8988T (cell line): ENCODE measurements at places on chromosomes 7 and 10.

DNA sequence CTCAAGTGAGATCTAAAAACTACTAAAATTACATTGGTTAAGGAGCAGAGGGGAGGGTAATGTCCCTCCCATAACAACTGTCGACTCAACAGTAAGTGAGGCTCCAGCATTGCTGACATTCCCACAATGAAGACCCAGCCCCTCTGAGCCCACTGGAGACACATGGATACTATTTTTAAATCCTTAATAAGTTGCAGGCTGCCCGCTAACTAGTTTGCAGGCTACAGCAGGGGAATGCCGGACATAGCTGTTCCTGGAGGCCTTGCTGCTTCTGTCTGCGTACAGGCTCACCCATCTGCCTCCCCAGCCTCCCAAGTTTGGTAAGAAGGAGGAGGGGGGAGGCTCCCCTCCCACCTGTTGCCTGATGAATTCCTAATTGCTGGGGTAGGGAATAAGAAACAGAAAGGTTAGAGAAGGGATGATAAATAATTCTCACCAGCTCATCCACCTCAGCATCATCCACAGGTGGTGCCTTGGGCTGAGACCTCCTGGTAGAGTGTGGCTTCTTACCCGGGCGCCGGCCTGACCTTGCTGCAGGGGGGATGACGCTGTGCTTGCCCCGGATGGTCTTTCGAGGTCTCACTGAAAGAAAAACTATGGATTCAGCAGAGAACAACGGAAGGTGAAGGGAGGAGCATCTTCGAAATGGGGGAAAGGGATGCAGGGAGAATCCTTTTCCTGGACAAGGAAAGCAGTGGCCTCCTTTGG lies 10.1 kb downstream of the FZD9 start:
- DNase-seq = no peak

DNA sequence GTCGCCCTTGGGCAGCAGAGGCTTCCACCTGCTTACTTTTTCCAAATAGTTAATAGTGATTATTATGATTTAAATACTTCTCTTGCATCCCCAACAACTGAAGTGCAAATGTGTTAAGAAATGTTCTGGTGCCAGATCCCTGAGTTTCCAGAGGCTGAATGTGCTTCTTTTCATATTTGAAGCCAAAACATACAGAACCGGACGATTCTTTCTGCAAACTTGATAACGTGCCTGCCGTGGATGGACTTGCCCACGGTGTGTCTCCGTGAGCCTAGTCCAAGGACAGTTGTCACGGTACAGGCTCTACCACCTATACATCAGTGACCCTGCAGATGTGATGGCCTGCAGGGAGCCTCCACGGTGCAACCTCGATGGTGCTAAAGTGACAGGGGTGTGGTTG lies 198.6 kb upstream of the LYZL2 start:
- no peak for DNase-seq

GRCh38 chr10:43427166-43427825 lies 9.6 kb upstream of the ZNF487 start:
- DNase-seq = no peak

DNA sequence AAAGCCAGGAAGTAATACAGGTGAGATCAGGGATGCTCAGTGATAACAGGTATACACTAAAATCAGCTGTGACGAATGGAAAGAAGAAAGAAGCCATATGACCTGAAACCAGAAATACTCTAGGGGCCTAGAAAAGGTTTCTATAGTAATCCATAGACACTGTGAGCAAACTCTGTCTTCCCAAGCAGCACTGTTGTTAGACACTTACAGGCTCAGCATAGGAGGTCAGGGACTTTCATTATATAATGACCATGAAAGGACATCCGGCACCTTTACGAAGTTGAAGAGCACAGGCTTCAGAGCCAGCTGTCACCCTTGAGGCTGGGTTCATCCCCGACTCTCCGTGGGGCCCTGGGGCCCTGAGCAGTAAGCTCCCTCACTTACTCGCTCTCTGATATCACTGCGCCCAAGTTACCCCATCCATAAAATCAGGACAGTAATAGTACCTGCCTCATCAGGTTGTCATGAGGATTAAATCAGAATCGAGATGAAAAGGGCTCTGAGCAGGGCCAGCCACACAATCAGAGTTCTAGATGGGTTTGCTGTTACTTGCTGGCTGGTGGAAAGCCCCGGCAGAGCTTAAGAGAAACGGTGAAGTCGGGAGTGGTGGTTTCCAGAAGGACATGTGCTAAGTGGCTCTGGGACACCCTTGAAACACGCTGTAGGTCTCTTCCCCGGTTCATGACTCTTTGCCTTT lies 79.5 kb downstream of the ITIH5 start:
- DNase-seq = no peak

GRCh38 chr10:133306941-133307379 lies 1.7 kb downstream of the TUBGCP2 start:
- DNase-seq = no peak

DNA sequence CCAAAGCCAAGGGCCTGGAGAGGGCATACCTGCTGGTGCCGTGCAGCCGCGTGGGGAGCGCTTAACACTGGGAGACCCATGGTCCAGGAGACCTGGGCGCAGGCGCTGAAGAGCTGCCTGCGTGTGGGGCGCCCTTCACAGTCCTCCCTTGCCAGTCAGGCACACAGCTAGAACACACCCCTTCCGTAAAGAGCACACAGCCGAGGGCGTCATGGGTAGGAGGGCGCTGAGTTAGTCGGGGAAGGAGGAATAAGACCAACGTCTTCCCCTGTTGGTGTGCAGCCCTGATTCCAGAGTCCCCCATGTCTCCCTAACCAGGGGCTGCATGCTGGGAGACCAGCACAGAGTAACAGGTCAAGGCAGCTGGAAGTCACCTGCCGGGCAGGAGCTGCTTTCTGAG lies 273.9 kb downstream of the USP6NL start:
- DNase-seq = no peak

DNA sequence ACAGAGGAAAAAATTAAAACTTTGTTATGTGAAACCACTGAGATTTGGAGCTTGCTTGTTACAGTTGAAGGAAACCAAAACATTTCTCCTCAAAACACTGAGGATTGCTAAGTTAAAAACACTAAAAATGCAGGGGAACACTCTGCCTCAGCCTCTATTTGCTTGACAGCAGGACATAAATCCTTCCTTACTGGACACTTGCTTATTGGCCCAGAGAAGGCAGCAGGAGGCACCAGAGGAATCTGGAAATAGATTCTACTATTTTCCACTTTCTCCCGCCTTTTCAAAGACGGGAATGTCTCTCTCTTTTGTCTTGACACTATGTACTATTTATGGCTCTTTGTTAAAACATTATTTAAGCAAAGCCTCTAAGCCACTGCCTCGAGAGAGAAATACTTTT lies 67.9 kb downstream of the MTURN start:
- no peak for DNase-seq

- no peak for DNase-seq
These were observed 4.0 kb downstream of the GATA3 start for GRCh38 chr10:8058274-8059111.

DNA sequence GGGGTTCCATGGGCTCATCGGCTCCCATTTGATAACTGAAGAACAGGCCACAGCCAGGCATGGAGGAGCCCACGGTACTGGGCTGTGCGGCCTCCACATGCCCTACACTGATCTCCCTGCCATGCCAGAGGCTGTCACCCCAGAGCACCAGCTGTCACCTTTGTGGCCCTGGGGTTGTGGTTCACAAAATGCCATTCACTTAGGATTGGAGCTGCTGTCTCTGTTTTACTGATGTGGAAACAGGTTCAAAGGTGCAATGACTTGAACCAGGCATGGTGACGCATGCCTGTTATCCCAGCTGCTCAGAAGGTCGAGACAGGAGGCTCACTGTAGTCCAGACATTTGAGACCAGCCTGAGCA lies 4.3 kb upstream of the UPK3B start:
- DNase-seq = no peak

GRCh38 chr7:18509481-18509880 lies 13.9 kb downstream of the HDAC9 start:
- DNase-seq = no peak

GRCh38 chr7:22667562-22668239 lies 59.3 kb upstream of the IL6 start:
- DNase-seq = no peak

- no peak for DNase-seq
These were observed 1115.3 kb downstream of the REEP3 start for GRCh38 chr10:64636461-64636860.

DNA sequence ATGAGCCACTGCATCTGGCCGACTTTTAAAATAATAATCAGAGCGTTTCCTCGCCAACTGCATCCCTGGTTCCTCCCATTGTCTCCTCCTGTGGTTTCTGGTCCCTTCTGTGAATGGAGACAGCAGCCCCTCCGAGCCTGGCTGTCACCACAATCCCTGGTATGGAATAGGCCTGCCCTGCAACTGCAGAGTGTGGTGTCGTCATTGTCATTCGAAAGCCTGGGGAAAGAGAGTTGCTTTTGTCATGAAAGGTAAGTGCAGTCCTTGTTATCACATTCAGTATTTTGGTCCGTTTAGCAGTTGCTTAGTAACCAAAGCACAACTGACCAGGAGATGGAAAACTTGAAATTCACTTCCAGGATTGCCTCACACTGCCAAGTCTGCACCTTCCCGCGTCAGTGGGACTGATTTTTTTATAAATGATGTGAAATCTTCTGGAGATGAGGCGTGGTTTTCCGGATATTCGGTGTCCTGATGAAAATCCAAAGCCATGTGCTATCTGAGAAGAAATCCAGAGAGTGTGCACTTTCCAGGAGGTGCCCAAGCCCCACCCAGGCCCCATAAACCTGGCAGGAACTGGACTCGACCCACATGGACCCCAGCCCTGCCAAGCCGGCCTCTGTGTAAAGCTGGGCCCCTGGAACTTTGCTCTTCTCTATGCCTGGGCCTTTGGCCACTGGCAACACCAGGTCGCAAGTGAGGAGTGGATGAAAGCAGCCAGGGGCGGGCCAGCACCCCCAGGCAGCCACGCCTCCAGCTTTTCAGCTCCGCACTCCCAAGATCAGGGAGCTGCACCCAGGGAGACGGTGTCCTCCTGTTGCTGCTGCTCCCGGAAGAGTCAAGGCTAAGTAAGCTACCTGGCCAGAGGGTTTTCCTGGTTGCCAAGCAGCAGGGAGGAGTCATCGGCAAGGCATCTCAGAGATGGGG lies 133.7 kb upstream of the SH2B2 start:
- peak; percentile 60 for DNase-seq

GRCh38 chr7:130345136-130345535 lies 520 bp downstream of the CPA5 start:
- DNase-seq = no peak

DNA sequence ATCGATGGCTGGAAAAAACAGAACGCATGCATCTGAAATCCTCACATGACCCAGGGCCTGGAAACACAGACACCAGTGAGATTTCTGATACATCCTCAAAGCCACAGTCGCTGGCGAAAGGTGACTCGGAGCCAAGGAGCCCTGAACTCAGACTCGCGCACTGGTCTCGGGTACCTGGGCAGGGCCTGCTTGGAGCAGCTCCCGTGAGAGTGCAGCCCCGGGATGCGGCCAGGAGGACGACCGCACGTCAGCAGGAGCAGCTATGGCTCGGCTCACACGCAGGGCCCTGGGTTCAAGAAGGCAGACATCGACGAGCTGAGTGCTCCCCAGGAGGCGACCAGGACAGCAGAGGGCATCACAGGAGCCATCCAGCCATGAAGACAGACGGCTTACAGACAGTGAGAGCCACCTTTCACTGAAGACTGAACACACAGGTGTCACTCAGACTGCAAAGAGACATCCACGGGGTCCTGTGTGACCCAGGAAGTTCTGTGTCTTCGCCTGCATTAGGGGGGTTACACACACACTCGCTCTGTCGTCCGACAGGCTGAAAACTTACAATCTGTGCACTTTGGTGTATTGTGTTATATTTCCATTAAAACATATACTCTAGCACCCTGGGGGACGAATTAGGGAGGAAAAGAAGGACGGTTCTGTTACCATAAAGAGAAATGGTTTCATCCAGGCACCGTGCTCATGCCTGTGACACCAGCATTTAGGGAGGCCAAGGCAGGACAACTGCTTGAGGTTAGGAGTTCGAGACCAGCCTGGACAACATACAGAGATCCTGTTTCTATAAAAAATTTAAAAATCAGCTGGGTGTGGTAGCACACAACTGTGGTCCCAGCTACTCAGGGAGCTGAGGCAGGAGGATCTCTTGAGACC lies 227.7 kb downstream of the MAD1L1 start:
- DNase-seq = no peak

DNA sequence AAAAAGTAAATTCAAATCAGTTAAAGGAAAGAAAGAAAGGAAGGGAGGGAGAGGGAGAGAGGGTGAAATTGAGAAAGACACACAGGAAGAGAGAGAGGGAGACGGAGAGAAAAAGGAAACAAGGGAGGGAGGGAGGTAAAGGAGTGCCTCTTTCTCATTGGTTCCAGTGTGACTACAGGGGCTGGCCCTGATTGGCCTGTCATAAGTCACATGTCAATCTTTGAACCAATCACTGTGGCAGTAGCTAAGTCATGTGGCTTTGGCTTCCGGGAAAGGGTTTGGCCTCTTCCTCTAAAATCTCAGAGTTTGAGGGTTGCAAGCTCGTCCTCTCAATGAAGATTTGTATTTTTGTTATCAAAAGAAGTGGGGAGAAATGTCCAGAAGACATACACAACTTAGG lies 150.2 kb downstream of the RAB11FIP2 start:
- no peak for DNase-seq

DNA sequence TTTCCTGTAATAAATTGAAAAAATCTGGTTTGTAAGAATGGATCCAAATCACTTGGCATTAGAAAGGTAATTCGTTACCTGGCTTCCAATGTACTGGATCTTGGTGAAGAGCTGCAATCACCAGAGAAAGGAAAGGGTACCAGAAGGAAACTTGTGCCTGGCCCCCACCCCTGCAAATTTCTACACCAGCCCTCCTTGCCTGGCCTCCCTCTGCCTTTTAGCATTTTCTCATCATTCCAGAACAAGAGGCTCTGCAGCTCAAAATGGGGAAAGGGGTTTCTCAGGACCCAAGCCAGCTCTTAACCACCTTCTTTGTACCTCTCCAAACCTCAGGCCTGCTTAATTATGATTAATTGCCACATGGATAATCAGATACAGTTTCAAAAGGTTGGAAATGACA lies 612.8 kb upstream of the MGMT start:
- no peak for DNase-seq

- peak; percentile 57 for DNase-seq
These were observed 23.3 kb upstream of the HSPA12A start for GRCh38 chr10:116765648-116766081.

DNA sequence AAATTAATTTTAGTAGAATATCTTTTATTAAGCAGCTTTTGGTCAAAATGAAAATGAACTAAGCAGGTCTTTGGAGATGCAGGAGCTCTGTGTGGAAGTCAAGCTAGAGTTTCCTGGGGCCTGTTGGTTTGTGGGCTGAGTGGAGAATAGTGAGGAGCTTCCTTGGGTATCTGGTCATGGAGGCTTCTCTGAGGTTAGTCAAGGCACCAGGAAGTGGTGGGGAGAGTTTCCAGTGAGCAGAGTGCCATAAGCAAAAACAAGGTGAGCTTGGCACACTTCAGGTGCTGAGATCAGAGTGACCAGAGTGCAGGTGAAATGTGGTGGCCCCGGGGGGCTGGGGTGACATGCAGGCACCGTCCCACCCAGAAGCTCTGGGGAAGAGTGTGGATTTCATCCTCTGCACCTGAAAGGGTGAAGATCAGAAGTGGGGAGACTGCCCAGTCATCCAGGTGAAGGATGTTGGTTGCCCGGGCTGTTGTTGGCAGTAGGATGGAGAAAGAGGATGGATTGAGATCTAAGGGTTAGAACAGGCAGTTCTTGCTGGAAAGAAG lies 77.4 kb downstream of the WDR37 start:
- no peak for DNase-seq

- no peak for DNase-seq
These were observed 182.4 kb downstream of the PCLO start for GRCh38 chr7:82980130-82980788.

GRCh38 chr10:86798611-86799010 lies 42.2 kb downstream of the BMPR1A start:
- DNase-seq = no peak

- DNase-seq = no peak
These were observed 243.2 kb downstream of the CCDC3 start for GRCh38 chr10:12758271-12758670.
